ENCODE measurements at places on chromosomes 4 and X.

- peak within 1 kb of the TSS; percentile 51 for H3K4me3 ChIP-seq
- H3K4me1 ChIP-seq = peaks cover 4% of the 10 kb centered on the region
- H3K27ac ChIP-seq = peak within 1 kb of the TSS; percentile 62
Observed at GRCh38 chrX:2928583-2929434, at the start of gene ARSD. TSS of gene ARSD (minus strand) at chrX:2929339. CDS start at chrX:2929275, 64 bp downstream.

GRCh38 chr4:1039493-1040343 is 28.3 kb downstream of the FGFRL1 start:
- no peaks in the 10 kb centered on the region for H3K27me3 ChIP-seq
- H3K4me1 ChIP-seq = no peaks in the 10 kb centered on the region
- no peak for DNase-seq

DNA sequence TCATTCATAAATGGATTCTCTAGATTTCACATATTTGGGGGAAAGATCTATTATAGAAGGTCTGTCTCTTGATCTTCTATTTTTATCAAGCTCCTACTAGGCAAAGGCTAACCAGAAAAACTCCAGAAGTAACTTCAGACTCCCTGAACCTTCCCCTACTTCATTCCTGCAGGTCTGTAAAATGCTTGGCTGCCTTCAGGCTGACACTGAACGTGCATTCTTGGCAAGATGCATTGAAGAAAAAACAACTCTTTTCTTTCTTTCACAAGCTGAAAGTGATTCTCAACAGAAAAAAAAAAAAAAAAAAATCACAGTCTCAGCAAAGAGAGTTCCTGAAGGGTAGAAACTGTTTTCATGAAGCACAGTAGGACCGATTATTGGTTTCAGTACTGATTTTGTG is 12.7 kb downstream of the OPHN1 start:
- H3K27ac ChIP-seq = no peak overlapping the region
- no peaks in the 10 kb centered on the region for H3K27me3 ChIP-seq
- DNase-seq = no peak

DNA sequence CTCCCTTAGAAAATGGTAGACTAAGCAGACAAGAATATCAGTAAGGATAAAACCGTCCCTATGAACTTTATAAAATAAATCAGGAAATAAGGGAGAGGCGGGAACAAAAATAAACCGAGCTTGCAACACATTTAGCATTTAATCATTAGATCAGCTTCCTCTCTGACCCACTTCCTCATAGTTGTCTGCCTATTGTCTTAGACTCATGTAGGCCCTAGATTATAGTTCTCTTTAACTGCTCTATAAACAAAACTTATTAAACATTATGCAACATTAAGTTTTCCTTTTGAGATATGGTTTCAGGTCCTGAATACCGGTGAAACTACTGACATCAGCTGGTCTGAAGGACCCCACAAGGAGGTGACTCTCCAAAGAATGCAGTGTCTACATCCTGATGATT is 15.8 kb upstream of the SRD5A3 start:
- H3K4me1 ChIP-seq = no peaks in the 10 kb centered on the region
- H3K4me3 ChIP-seq = no peak overlapping the region
- no peaks in the 10 kb centered on the region for H3K27me3 ChIP-seq
- H3K36me3 ChIP-seq = no peaks in the 10 kb centered on the region

DNA sequence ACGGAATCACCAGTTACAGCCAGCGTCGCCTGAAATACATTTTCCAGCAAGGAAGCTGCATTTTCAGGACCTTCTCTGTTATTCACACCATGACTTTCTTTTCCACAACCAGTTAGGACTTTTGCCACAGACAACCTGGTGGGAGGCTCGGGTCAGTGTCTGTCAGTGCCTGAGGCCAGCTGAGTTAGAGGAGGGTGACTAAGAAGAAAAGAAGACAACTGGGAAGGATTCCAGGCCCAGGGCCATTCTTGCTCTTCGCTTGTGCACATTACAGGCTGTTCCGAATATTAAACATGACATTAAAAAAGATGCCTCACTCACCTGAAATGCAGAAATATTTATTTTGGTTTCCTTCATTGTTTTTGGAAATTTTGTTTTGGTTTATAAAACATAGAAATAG is 21.4 kb upstream of the CENPU start:
- no peak overlapping the region for H3K27ac ChIP-seq
- H3K27me3 ChIP-seq = no peaks in the 10 kb centered on the region
- H3K36me3 ChIP-seq = peaks cover 13% of the 10 kb centered on the region
- no peak for DNase-seq

- no peak overlapping the region for H3K27ac ChIP-seq
- H3K4me3 ChIP-seq = no peak overlapping the region
- H3K36me3 ChIP-seq = no peaks in the 10 kb centered on the region
- DNase-seq = no peak
- H3K27me3 ChIP-seq = no peaks in the 10 kb centered on the region
Observed at GRCh38 chr4:141645611-141646340, 9.4 kb downstream of the IL15 start.

DNA sequence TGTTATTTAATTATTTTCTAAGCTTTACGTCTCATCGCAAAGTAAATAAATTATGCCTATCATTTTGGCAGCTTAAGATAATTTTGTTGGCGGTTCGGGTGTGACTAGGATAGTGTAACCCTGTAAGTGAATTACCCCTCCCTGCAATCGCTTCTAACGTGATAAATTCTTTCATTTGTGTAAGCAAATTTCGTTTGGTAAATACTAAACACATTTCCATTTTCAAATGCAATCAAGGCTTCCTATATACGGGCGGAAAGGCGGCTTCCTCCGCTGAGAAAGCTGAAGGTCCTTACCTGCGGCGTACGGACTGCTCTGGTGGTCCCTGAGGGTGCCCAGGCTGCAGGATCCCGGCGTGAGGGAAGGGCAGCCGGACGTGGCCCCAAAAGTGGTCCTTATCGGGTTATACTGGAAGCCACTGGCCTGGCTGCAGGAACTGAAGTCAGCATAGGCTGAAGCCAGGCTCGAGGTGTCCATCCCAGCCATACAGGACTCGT is 403 bp downstream of the PHOX2B start:
- no peak for DNase-seq
- H3K27me3 ChIP-seq = peaks cover 18% of the 10 kb centered on the region
- H3K4me3 ChIP-seq = no peak overlapping the region
- no peaks in the 10 kb centered on the region for H3K36me3 ChIP-seq
- no peaks in the 10 kb centered on the region for H3K4me1 ChIP-seq

All from T-cell (primary cell).